ENCODE measurements at places on chromosomes 2 and 18.

DNA sequence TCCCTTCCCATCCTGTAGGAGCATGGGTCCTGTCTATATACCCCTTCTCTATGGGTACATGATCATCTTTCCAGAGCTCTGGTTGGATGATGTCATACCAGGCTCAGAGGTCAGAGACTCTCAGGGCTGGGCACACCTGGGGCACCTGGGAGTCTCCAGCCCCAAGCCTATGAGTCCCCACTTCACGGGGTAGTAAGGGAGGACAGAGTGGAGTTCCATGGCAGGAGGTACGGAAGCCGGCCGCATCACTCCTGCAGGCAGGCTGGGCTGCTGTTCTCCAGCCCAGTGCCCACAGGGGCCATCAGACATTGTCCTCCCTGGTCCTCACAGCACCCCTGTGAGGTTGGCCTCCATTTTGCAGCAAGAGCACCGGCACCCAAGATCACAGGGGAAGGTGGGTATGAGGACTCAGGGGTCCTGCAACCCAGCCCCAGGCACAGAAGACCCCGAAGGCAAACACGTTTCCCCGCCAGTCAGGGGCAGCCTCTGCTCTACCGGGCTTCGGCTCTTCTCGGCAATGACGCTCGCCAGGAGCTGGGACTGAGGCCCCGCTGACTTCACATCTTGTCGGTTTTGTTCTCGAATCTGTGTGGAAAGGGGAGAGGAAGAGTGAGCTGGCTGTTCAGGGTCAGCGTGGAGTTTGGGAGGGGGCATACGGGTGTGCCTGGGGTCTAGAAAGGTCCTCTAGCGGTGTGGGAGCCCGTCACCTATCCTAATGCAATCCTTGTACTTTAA lies 91.5 kb downstream of the ADD2 start:
- no peak for DNase-seq

GRCh38 chr2:144320491-144320890 lies 199.4 kb downstream of the ZEB2 start:
- peak; percentile 77 for DNase-seq

GRCh38 chr2:226115832-226116200 lies 683.8 kb downstream of the IRS1 start:
- no peak for DNase-seq

- no peak for DNase-seq
These were observed 40.3 kb upstream of the MGAT4A start for GRCh38 chr2:98771264-98771663.

DNA sequence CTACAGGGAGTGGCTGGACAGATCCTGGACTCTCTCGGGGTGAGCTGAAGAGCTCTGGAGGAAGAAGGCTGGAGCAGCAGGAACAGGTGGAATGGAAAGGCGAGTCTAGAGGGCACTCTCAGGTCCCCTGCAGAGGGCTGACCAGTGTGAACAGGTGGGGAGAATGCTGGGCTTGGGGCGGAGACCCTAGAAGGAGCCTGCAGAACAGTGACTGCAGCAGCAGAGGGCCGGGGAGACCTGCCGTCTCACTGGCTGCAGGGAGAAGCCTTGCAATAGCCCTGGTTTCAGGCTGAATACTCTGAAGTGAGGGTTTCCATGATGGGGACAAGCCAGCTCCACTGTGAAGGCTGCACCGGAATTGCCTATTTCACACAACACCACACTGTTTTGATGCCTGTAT lies 626.7 kb upstream of the SALL3 start:
- no peak for DNase-seq

GRCh38 chr2:25692737-25693445 lies 19.5 kb upstream of the DTNB start:
- no peak for DNase-seq

DNA sequence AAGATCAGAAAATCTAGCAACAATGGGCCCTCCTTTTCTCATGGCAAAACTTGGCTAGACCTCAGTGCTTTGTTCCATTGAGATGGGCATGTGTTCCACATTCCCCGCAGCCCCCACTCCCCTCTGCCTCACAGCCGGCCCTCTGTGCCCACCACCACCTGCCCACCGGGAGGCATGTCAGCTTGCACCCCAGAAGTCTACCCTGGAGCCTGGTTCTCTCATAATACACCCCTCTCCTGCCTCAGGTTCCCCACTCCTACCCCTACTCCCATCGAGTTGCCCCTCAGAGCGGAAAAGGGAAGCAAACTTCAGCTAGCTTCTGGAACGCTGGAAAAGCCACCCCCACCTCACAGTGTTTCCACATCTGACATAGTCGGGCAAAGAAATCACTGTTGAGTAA lies 219.0 kb downstream of the ANAPC1 start:
- no peak for DNase-seq

GRCh38 chr18:40048886-40049650 lies 1906.0 kb upstream of the PIK3C3 start:
- DNase-seq: no peak

- no peak for DNase-seq
These were observed 86.0 kb upstream of the TWIST2 start for GRCh38 chr2:238761868-238762267.

GRCh38 chr2:160494201-160494644 lies 616 bp upstream of the RBMS1 start:
- no peak for DNase-seq

- DNase-seq: no peak
These were observed 55.0 kb downstream of the PKDCC start for GRCh38 chr2:42102591-42103450.

DNA sequence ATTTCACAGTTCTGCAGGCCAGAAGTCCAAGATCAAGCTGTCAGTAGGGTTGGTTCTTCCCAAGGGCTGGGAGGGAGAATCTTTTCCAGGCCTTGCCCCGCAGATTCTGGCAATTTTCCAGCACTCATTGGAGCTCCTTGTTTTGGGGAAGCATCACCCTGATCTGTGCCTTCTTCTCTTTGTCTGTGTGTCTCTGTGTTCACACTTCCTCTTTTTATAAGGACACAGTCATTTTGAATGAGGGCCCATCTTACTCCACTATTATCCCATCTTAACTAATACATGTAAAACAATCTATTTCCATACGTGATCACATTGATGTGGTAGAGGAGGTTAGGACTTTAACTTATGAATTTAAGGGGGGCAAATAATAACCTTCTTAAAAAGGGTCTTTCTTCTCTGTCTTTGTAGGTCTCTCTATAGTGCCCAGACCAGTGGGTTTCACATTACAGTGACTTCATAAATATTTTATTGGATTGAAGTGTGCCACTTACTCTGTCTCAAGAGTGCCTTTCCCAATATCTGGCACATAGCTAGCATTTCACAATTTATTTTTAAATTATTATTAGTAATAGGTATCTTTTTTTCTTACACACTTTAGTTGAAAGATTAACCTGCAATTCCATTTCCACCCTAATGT lies 68.9 kb upstream of the CBLN2 start:
- DNase-seq: peak; percentile 77

GRCh38 chr2:111168528-111169239 lies 48.0 kb downstream of the BCL2L11 start:
- DNase-seq: no peak

DNA sequence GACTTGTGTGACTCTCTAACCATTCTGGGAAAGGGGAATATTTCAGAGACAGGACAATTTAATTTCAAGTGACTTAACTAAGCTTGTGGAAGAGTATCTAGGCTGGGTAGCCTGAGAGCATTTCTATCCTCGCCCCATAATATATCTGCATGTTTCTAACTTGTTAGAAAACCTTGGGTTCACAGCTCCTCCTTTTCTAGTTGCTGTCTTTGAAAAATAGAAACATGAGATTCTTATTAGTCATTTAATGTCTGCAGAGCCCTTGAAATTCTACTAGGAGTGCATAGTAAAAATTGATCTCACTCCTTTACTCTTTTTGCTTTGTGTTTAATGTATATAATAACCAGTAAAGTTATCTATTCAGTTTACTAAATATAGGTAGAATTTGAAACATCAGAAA lies 22.4 kb downstream of the CTLA4 start:
- no peak for DNase-seq

DNA sequence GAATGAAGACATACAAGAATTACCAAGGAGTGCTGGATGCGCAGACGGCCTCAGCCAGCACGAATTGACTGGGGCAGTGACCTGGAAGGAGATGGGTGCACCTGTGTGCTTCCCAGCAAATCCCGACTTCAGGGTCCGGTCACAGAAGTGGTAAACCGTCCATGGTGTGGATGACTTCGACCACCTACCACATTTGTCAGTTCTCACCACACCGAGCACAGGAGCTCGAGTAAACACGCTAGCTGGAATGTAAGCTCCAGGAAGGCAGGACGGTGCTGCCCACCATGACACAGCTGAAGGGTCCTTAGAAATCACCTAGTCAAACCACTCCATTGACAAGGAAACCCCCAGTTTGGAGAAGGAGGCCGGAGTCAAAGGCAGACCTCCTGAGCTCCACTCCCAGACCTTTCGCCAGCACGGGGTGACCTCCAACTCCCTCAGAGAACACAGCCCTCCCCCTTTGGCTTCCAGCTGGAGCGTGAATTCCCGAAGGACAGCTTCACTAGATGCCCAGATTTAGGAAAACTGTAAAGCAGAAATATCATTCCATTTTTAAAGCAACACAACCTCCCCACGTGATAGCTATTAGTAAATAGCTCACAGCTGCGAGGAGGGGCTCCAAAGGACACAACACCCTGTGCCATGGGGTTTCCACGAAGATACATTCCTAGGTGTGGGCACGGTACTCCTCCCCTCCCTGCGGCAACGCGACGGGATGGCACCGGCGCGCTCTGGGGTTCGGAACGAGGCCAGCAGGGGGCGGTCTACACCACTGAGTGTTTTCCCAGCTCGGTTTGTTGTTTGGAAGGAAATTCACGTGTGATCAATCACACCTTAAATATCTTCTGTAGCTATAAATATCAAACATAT lies 34.1 kb upstream of the GNAL start:
- peak; percentile 61 for DNase-seq

- peak; percentile 83 for DNase-seq
These were observed 95.3 kb downstream of the CD8B2 start for GRCh38 chr2:106582148-106583143.

DNA sequence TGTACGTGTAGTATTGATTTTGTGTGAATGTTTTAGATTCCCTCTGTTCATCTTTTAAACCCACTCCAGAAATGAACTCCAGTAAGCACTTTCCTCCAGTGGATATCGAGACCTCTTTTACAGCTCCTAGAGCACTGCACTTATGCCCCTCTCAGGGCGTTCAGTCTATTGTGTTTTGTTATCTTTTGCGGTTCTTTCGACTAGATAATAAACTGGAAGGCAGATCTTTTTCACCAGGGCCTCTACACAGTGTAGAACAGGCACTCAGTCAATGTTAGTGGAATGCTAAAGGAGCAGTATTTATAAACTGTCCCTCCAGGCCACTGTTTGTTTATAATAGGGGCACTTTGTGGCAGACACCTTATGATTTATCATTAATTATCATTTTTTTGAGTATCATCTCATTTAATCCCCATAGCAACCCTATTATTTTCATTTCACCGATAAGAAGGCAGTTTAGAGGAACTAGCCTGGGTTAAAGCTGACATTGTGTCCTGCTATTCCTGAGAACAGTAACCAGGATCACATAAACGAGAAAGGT lies 742 bp upstream of the SOS1 start:
- DNase-seq: peak; percentile 39

GRCh38 chr2:100182494-100183361 lies 40.3 kb upstream of the AFF3 start:
- no peak for DNase-seq

DNA sequence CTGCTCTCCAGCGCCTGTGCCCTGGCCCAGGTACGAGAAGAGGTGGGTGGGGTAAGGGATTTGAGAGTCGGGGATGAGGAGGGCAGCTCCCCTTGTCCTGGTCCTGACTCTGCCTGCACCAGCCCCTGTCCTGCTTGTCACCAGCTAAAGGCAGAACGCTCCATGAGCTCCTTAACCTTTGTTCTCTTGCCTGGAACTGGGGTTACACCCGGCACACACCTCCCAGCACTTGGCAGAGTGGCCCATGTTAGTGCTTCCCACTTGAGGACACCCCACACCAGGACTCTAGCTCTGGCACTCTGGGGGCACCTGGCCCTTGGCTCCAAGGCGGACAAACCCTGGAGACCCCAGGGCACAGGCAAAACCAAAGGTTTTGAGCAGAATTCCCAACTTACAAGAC lies 19.2 kb downstream of the ANO7 start:
- no peak for DNase-seq

DNA sequence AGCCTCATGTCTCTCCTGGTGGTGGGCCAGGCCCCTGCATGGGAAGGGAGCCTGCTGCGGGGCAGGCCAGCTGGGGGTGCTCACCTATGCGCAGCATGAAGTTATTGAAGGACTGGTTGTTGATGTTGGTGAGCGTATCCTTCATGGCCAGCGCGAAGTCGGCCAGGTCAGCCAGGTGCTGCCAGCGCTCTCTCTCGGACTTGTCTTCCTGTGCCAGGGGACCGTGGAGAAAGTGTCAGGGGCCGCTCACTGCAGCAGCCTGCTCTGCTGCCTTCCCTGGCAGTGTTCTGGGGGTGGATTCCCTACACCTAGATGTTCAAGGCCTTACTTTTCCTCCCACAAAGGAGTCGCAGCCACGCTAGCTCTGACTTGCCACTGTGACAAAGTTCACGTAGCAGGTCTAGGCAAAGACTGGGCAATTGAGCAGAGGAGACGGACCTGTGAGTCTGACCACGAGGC lies 28.2 kb downstream of the CENPO start:
- DNase-seq: no peak

DNA sequence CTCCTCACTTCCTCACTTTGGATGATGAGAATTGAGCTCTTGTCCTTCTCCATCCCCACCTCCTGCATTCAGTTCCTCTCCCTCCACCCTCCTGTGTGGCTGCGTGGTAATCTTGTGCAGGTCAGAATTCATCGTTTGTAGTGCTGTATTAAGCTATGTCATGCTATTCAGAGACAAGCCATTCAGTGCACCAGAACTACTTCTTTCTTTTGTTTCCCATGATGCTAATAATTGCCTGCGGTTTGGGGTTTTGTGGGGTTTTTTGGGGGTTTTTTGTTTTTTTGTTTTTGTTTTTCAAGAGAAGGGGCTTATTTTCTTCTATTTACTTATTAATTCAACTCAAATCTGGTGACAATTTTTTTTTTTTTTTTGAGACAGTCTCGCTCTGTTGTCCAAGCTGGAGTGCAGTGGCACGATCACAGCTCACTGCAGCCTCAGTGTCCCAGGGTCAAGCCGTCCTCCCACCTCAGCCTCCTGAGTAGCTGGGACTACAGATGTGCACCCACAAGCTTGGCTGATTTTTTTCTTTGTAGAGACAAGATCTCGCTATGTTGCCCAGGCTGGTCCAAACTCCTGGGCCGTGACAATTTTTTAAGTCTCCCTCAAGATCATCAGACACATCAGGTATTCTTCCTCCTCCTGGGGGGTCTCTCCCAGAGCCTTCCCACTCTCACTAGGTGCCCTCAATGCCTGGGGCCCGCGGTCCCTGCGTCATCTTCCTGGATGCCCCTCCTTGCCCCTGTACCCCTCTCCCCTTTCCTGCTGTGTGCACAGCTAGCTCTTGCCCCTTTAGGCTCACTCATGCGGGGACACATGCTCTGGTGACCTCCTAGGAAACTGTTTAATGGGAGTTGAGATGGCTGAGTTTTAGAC lies 37.8 kb downstream of the MAL start:
- DNase-seq: no peak

- DNase-seq: no peak
These were observed 40.6 kb upstream of the EDAR start for GRCh38 chr2:109029490-109030201.

GRCh38 chr18:45997700-45998151 lies 30.6 kb upstream of the EPG5 start:
- DNase-seq: no peak

GRCh38 chr2:148643998-148644882 lies at the start of gene EPC2:
Gene EPC2 (plus strand): TSS chr2:148644751. CDS start chr2:148645018, 267 bp downstream.
- DNase-seq: peak; percentile 76

GRCh38 chr2:188291617-188292347 lies at the start of gene GULP1:
Gene GULP1 (plus strand): TSS chr2:188291874. CDS start chr2:188477703, 185,829 bp downstream.
- DNase-seq: no peak

GRCh38 chr2:149313512-149313972 lies 16.8 kb upstream of the LYPD6 start:
- peak; percentile 51 for DNase-seq
